Astrocyte of the spinal cord (primary cell): ENCODE measurements at places on chromosomes 16 and 17.

- peak; percentile 49 for DNase-seq
Measured at GRCh38 chr16:15777533-15778203, 79.2 kb downstream of the MYH11 start.

- DNase-seq, result peak; percentile 82
Measured at GRCh38 chr17:59746849-59747445, 39.5 kb downstream of the VMP1 start.

GRCh38 chr17:58913552-58913951, 157.9 kb downstream of the PPM1E start:
- no peak for DNase-seq

DNA sequence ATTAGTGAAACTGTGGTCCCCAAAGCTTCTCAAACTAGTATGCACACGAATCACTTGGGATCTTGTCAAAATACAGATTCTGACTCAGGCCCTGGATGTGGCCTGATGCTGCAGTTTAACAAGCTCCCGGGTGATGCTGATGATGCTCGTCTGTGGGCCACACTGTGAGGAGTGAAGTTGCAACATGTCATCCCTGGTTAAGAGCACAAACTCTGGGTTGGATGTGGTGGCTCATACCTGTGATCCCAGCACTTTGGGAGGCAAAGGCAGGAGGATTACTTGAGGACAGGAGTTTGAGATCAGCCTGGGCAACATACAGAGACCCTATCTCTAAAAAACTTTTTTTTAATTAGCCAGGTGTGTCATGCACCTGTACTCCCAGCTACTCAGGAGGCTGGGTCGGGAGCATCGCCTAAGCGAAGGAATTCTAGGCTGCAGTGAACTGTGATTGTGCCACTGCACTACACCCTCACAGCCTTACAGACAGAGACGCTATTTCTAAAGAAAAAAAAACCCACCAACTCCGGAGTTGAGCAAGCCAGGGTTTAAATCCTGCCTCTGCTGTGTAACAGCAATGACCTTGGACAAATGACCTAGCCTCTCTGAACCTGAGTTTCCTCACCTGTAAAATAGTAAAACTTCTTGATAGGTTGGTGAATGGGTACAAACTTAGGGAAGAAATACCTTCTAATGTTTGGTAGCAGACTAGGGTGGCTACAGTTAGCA, 24.4 kb upstream of the ABAT start:
- DNase-seq, result no peak

GRCh38 chr16:11990702-11991390, 14.3 kb downstream of the SNX29 start:
- no peak for DNase-seq

GRCh38 chr17:46984892-46985291, 5.8 kb upstream of the RPRML start:
- no peak for DNase-seq

- no peak for DNase-seq
Measured at GRCh38 chr17:32558326-32558955, 71.6 kb downstream of the CDK5R1 start.

- DNase-seq, result peak; percentile 96
Measured at GRCh38 chr17:42561897-42562387, at the start of gene COASY. Gene COASY, plus strand, starts transcription at chr17:42562148. Its CDS starts 475 bp downstream, at chr17:42562623.

DNA sequence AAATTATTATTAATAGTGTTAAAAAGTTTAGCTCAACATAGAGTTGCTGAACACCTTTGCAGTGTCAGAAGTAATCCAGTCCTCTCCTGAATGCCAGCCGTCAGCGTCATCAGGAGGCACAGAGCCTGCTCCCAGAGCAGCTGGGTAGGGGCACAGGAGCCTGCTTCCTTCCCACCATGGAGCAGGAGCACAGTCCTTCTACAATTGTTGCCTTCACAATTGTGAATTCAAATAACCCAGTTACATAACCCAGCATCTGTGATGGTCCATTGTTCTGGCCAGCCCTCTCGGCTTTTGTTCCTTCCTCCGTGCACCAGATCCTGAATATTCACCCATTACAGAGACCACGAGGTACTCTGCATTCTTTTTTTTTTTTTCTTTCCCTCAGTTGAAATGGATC, 393.9 kb upstream of the MAF start:
- DNase-seq, result no peak

- no peak for DNase-seq
Measured at GRCh38 chr17:67004181-67004580, 39.7 kb downstream of the CACNG4 start.

GRCh38 chr16:66342294-66342900, 24.1 kb upstream of the CDH5 start:
- DNase-seq, result no peak

DNA sequence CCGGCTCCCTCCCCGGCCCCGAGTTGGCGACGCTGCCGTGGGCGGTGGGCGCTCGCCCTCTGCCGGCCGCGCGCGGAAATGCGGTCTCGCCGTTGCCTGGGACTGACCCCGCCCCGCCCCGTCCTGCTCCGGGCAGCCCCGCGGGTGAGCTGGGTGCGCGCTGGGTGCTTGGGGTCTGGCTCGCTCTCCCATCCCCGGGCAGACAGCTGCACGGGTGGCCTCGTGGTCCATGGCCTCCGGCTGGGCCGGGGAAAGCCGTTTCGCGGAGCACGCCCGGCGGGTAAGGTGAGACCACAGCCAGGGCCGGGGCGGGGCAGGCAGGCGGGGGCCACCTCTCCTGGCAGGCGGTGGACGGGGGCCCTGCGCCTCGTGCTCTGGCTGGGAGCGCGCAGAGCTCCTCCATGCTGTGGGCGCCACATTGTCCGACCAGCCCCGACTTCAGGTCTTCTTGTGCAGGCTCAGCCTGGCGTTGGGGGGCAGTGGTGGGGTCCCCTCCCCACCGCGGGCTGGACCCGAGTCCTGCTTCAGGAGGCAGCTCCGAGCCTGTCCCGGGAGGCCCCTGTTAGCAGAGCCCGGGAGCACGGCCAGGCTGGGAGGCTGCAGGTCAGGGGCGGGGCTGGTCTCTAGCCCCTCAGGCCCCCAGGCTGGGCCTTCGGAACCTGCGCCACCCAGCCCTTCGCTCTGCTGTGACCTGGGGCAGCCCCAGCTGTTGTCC, 7.0 kb upstream of the C1QTNF8 start:
- no peak for DNase-seq

- no peak for DNase-seq
Measured at GRCh38 chr17:194828-195602, 13.6 kb upstream of the DOC2B start.

- DNase-seq, result no peak
Measured at GRCh38 chr17:57284984-57285646, 28.8 kb downstream of the MSI2 start.

DNA sequence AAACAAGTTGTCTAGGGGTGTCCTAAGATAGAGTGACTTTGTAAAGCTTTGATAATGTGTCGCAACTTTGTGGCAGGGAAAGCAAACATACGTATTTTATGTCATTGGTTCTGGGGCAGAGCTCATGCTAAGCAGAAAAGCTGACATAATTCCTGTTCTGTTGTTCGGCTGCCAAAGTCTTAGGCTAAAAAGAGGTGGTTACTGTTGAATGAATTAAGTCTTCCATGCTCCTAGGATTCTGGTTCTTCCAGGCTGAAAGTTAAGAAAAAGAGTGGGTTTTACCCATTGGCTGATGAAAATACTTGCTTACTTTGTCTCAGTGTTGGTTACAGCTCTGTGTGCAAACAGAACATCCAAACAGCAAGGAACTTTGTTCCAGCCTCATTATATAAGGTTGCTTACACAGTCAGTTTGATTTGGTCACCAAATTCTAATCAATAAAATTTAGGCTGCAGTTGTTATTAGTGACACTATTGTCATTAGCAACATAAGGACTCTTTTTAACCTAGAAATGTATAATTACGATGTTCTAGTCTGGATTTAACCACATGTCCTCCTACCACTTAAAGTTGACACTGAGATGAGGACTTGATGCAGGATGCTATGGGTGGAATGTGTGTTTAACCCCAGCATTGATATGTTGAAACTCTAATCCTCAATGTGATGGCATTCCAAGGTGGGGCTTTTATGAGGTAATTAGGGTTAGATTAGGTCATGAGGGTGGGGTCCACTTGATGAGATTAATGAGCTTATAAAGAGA, 114.0 kb upstream of the GOT2 start:
- DNase-seq, result no peak

GRCh38 chr17:77129568-77130301, 11.0 kb upstream of the SEC14L1 start:
- peak; percentile 46 for DNase-seq

GRCh38 chr17:57420734-57421717, 164.7 kb downstream of the MSI2 start:
- DNase-seq, result no peak

- no peak for DNase-seq
Measured at GRCh38 chr17:81673561-81674258, 7.2 kb downstream of the CCDC137 start.
